CD8-positive, alpha-beta memory T cell (primary cell): ENCODE measurements at places on chromosomes 2 and 18. TPM values are rescaled to one million over a fixed set of nuclear protein-coding genes. Genes with fewer than 3 reads are reported as not detected.

FAM124B gene
- total RNA-seq: not detected

B3GNT7 gene
- 0.16 TPM for total RNA-seq

CTAGE1 gene
- not detected for total RNA-seq

FN1 gene
- total RNA-seq: 0.31 TPM

ABCA12 gene
- total RNA-seq: not detected

ASAP2 gene
- 0.15 TPM for total RNA-seq

CCDC142 gene
- 20.3 TPM for total RNA-seq

DAW1 gene
- not detected for total RNA-seq

HS1BP3 gene
- 9.3 TPM for total RNA-seq

LRRTM4 gene
- total RNA-seq: not detected

UGT1A8 gene
- total RNA-seq: not detected

SCTR gene
- not detected for total RNA-seq

SP110 gene
- 55.2 TPM for total RNA-seq

APOB gene
- total RNA-seq: not detected

ALK gene
- total RNA-seq: not detected
